Stimulated activated CD8-positive, alpha-beta memory T cell treated with anti-CD3 and anti-CD28 coated beads, Interleukin-4, amount 100 ng/mL, for 4 hours (primary cell): ENCODE measurements at places on chromosomes 1 and 21.

- no peak for DNase-seq
These were observed 11.6 kb downstream of the ENO1 start for GRCh38 chr1:8866792-8867415.

- no peak for DNase-seq
These were observed 46.4 kb downstream of the WNT9A start for GRCh38 chr1:227901239-227901905.

- DNase-seq: no peak
These were observed 36.2 kb upstream of the TLR5 start for GRCh38 chr1:223179280-223179679.

DNA sequence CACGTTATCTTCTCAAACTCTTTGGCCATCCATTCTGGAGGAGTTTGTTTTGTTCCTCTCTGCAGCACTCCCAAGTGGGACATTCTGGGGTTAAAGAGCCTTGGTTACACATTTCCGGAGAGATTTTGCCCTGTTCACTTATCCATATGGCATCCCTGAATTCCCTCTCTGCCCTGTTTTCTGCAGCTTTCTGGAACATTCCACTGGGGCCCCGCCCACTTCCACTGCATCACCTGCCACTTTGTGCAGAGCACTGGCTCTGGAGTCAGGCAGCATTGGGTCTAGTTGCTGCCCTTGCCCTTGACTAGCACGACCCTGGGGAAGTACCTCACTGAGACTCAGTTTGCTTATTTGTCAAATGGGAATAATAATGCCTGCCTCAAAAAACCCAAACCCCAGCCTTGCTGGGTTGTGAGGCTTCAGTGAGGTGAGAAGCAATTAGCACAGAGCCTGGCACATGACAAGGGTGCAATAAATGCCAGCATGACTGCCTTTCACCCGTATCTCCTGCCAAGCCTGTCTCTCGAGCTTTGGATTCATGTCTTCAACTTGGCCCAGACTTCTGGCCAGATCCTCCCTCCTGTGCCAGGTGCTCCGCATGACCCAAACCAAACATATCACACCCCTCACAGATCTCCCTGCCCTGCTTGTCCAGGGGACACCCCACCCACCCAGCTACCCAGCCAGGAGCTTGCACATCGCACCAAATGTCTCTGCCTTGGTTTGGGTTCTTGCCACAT lies 38.3 kb downstream of the IL6R start:
- no peak for DNase-seq

GRCh38 chr1:232557502-232558191 lies 72.3 kb downstream of the SIPA1L2 start:
- no peak for DNase-seq

GRCh38 chr21:34343838-34344381 lies 19.9 kb upstream of the KCNE2 start:
- DNase-seq: no peak

DNA sequence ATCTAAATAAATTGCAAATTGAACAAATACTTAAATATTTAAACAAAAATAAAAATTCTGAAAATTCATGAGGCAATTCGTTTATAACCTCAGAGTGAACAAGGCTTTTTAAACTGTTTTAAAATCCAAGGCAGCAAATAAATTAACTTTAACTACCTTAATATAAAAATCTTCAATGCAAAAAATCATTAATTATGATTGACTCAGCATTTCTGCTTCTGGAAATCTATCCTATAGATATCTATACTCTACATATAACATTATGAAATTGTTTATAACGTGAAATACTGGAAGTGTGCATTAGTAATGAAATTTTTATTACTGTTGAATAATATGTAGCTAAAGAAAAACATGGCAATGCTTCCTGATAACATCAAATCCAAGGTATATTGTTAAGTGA lies 92.4 kb downstream of the ADAMTS1 start:
- DNase-seq: no peak

DNA sequence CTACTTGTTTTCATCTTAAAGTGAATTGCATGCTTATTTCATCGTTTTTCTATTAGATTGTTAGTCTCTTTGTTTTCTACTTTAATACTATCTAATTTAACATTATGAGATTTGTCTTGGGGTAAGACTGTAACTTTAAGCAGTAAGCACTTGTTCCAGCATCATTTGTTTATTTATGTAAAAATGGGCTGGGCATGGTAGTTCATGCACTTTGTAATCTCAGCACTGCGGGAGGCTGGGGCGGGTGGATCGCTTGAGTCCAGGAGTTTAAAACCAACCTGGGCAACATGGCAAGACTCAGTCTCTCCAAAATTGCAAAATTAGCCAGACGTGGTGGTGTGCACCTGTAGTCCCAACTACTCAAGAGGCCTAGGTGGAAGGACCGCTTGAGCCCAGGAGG lies 15.3 kb upstream of the PAXBP1 start:
- no peak for DNase-seq

DNA sequence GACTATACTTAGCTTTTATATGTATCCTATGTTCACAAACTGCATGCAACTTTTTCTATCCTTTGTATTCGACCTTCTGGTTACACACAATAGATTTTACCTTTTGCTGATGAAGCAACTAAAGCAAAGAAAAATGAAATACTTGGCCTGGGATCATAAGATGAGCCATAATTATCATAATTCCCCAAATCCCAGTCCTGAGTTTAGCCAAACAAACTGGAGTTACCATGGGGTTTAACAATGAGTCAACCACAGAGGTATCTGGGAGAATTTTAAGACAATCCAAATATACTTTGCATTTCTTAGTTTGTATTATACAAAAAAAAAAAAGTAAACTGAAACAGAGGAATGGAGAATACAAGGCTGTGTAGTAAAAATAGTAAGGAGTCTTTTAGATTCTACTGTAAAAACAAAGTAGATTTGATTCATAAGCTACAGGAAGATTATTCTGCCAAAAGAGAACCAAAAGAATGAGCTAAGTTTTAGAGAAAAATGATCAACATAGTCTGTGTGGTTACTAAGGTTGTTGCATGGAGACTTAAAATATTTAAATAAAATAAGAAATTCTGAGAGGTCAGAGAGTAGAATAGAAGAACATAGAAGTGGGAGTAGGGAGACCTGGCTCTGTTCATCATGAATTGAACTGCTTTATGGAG lies 60.4 kb upstream of the GORAB start:
- DNase-seq: no peak

- no peak for DNase-seq
These were observed 93.4 kb downstream of the KCNK1 start for GRCh38 chr1:233707153-233707879.

GRCh38 chr1:36089393-36090121 lies 865 bp downstream of the ADPRS start:
- DNase-seq: no peak

DNA sequence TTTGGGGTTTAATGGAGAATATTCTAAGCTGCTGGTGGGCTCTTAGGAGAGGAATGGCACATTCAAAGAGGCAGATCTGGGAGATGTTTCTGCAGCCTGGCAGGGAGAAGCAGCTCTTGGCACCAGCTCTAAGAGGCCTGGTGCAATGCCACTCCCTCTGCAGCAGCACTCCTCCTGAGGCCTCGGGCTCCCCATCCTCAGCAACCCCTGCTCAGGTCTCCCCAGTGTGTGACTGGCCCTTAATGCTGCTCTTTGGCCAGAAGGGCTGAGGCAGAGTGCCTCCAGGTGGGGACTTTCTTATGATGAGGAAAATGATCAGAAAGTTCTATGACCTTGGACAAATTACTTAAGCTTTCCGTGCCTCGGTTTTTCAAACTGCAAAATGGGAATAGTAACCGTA lies 55.5 kb downstream of the MAB21L3 start:
- DNase-seq: no peak

- no peak for DNase-seq
These were observed 60.7 kb upstream of the FMN2 start for GRCh38 chr1:240031009-240031408.

GRCh38 chr1:230153641-230154296 lies 86.7 kb downstream of the GALNT2 start:
- DNase-seq: no peak

- no peak for DNase-seq
These were observed 15.7 kb upstream of the LMNA start for GRCh38 chr1:156098784-156099183.

- DNase-seq: no peak
These were observed 97.8 kb downstream of the ZFYVE9 start for GRCh38 chr1:52239708-52240001.

- no peak for DNase-seq
These were observed 37.4 kb downstream of the LAMC2 start for GRCh38 chr1:183223467-183223866.

GRCh38 chr1:166869318-166870099 lies 6.6 kb downstream of the TADA1 start:
- DNase-seq: no peak
